Activated CD8-positive, alpha-beta memory T cell treated with anti-CD3 and anti-CD28 coated beads for 1 hour (primary cell): ENCODE measurements at places on chromosomes 13 and 19.
A peak's percentile ranks its signal among the peaks of the same experiment; 100 is the strongest.

- no peak for DNase-seq
Observed at GRCh38 chr19:3632739-3633558, 6.4 kb upstream of the CACTIN start.

DNA sequence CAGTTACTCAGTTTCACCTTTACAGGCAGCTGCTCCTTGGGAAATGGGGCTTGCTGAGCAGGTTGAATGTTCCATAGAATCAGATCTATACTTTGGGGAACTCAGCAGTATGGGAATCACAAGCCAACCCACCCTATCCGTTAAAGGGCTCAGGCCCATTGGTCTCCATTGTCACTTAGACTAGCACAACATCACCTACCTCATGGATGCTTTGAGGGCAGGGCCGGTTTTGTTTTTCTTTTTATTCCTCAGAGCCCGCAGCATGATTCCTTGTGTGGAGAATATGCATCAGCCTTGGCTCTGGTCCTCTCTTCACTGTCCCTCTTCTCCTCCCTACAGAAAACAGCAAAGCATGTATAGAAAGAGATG is 48.0 kb downstream of the LRCH1 start:
- DNase-seq = no peak

DNA sequence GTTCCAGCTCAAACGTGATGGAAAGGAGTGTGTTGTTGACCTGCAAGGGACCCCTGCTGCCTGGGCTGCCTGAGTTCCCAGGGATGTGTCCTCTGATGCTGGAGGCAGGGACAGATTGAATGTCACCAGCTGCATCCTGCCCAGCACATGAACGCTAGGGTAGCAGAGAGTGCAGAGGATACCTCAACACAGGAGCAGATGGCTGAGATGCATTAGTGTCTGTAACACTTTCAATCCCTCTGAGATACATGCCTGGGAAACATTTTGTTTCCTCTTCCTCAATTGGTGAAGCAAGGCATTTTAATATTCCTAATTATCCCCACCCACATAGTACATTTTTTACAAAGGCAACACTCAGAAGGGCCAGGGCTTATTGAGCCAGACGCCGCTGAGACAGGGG is 106.4 kb upstream of the UBL3 start:
- no peak for DNase-seq

- peak; percentile 10 for DNase-seq
Observed at GRCh38 chr13:26785838-26786630, 25.4 kb upstream of the GPR12 start.

- no peak for DNase-seq
Observed at GRCh38 chr13:40600149-40600751, 66.2 kb downstream of the FOXO1 start.

DNA sequence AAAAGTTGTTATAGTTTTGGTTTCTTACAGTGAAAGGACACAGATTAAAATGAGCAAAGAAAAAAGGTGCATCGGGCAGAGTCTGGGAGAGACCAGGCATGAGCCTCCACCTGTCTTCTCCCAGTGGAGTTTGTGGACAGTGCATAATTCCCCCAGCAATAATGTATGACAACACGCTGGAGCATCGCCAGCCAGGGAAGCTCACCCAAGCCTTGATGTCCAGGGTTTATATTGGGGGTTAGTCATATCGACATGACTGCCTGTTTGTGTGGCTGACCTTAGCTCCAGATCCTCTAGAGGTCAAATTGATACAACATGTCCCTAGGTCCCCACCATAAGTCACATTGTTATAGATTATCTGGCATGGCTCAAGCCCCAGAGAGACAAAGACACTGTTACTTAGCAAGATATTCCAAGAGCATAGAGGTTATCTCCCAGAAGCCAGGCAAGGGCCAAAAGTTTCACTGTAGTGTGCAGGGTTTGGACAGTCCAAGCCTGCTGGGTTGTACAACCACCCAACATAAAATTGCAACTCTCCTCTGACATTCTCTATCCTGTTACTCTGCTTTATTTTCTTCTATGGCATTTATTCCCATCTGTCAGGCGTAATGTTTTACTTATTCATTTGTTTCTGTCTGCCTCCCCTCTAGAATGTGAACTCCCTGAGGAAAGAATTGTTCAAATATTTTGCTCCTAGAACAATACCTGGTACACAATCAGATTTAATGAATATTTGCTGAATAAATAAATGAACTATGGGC is 5.6 kb upstream of the KLK13 start:
- no peak for DNase-seq

GRCh38 chr13:51534041-51534817 is 50.0 kb upstream of the WDFY2 start:
- no peak for DNase-seq

DNA sequence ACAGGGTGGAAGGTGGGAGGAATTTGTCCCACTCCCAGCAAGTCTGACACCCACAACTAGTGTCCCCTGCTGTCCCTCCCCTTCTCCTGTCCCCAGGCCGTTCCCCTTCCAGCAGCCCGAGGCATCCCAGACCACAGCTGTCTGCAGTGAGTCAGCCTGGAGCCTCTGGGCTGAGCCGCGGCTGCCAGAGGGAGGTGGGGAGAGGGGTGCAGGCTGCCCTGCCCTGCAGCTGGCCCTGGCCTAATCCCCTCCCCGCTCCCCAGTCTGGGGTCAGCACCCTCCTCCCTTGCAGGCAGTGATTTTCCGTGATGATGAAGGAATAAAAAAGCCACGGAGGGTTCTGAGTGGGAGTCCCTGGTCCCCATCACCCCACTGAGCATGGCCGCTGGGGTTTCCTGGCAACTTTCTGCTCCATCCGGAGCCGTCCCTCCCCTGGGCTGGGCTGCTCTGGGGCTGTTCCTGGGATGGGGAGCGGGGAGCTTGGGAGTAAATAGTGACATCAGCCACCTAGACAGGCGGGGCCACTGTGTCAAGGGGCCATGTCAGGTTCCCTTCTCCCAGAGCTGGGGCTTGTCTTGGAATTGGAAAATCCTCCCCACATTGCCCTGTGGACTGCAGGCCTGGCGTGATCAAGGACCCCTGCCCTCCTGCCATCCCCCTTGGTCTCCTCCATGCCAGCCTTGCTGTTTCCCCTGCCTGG is 16.8 kb downstream of the SPC24 start:
- DNase-seq = no peak

GRCh38 chr19:40705362-40705651 is 11.4 kb downstream of the COQ8B start:
- no peak for DNase-seq

DNA sequence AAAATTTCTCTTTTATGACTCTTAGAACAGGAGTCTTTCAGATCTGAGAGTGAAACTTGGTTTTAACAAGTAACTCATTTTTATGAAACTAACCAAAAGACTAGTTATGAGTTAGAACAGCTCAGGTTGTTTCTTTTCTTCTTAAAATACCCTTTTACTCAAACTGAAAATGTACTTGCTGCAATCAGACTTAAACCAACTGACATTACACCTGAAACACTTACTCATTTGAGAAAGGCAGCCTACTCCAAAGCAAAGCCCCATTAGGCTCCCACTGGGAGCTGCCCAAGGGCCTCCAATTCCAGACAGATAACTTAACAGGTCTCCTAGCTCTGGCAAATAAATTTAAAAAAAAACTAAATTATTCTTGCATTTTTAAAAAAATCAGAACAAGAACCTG is 3.6 kb downstream of the FOXO1 start:
- DNase-seq = no peak

- no peak for DNase-seq
Observed at GRCh38 chr19:4556597-4557127, 2.8 kb downstream of the SEMA6B start.

DNA sequence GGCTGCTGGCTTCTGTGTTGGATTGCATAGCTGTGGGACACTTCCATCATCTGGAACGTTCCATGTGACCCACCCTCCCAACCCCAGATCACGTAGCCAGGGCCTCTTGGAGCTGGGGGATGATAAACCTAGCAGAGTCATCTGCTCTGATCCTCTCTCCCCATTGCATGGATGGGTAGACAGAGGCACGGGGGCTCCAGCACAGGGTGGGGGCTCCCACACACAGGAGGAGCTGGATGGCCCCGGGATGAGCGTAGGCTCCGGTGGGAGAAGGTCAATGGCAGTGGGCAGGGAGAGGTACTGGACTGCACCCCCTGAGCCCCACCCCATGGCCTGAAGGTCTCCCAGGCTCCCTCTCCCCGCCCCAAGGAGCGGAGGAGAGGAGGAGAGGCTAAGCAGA is 25.4 kb downstream of the ATP8B3 start:
- DNase-seq = no peak

GRCh38 chr13:64130171-64130570 is 2714.5 kb upstream of the PCDH20 start:
- no peak for DNase-seq

GRCh38 chr19:31319465-31319864 is 29.8 kb downstream of the TSHZ3 start:
- no peak for DNase-seq

GRCh38 chr13:80345771-80346510 is 5.0 kb upstream of the SPRY2 start:
- no peak for DNase-seq

- DNase-seq = no peak
Observed at GRCh38 chr19:11451871-11452619, 16.6 kb downstream of the PRKCSH start.
